HFF-Myc (cell line): ENCODE measurements at places on chromosomes 11 and 22.

- no peak for DNase-seq
These were observed 3.7 kb upstream of the APLNR start for GRCh38 chr11:57240757-57241156.

DNA sequence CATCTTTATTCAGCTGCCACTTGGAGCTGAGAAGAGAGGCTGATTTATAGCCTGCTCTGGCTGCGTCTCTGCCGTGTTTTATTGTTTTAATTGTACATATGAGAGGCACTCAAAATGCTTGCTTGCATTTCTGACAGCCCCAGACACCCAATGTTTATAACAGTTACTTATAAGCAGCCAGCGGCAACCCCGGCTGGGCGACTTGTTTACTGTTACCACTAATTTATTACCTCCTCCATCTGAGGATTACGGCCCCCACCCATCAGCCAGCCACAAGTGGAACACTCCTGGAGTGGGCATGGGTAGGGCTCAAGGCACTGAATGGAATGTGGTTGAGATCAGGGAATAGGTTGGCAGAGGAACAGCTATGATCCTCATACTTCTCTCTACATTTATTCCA lies 61.2 kb downstream of the CLPB start:
- no peak for DNase-seq

- DNase-seq = no peak
These were observed 550 bp upstream of the SLC43A1 start for GRCh38 chr11:57516061-57516443.

DNA sequence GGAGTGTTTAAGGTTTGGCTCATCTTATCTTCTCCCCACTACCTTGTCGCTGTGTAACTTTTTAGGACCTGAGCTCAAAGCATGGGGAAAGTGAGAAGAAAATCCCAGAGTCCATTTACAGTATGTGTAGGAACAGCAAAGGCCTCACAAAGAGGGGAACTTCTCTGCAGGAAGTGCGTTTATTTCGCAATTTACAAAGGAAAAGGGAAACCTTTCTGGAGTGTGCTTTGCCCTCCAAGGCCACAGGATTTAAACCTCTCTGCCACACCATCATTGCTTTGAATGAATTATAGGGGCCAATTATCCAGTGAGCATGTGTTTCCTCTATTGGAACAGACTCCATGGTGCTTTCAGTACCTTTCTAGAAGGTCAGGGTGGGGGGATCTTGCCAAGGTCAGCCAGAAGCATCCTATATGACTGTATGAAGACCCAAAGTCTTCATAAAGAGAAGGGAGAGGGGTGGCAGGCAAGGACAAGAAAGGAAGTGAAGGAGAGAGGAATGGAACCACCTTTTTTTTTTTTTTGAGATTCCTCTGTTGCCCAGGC lies 68.1 kb upstream of the LMO2 start:
- DNase-seq = no peak

GRCh38 chr22:36182857-36183256 lies 18.8 kb downstream of the APOL4 start:
- no peak for DNase-seq

DNA sequence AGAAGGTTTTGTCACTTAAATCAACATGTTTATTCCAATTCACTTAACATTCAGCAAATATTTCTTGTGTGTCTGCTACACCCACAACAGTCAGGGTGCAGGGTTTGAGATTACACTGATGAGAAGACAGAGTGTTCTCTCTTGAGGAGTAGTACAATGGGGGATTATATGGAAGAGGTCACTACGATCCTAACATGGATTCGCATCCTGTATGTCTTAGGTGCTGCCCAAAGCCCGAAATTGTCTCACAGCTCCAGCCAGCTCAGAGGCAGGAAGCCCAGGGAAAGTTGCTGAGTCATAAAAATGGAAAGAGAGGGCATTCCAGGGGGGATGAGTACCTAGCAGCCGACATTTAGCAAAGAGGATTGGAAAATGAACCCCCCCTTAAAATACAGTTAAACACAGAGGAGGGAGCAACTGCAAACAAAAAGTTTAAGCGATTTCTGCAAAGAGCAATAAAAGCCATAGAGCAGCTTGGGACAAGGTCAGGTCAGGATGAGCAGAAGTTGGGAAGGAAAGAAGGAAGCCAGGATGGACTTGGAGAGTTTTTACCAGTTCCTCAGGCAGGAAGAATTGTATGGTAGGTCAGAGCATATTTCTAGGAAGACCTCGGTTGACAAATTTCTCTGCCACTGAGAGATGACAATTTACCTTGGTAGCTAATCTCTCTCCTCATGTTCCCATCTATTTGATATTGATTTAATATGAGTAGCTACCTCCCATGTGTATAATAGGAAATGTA lies 49.5 kb downstream of the IGLL5 start:
- DNase-seq = no peak

- DNase-seq = no peak
These were observed 100.2 kb downstream of the GGTLC2 start for GRCh38 chr22:22744412-22745224.

GRCh38 chr11:86938900-86939880 lies 16.0 kb downstream of the FZD4 start:
- no peak for DNase-seq

- DNase-seq = no peak
These were observed 233.5 kb downstream of the MIAT start for GRCh38 chr22:26890870-26891269.

- no peak for DNase-seq
These were observed 122.2 kb upstream of the RCN1 start for GRCh38 chr11:31968461-31969358.

GRCh38 chr11:68999093-68999747 lies 13.8 kb downstream of the MRGPRF start:
- no peak for DNase-seq

DNA sequence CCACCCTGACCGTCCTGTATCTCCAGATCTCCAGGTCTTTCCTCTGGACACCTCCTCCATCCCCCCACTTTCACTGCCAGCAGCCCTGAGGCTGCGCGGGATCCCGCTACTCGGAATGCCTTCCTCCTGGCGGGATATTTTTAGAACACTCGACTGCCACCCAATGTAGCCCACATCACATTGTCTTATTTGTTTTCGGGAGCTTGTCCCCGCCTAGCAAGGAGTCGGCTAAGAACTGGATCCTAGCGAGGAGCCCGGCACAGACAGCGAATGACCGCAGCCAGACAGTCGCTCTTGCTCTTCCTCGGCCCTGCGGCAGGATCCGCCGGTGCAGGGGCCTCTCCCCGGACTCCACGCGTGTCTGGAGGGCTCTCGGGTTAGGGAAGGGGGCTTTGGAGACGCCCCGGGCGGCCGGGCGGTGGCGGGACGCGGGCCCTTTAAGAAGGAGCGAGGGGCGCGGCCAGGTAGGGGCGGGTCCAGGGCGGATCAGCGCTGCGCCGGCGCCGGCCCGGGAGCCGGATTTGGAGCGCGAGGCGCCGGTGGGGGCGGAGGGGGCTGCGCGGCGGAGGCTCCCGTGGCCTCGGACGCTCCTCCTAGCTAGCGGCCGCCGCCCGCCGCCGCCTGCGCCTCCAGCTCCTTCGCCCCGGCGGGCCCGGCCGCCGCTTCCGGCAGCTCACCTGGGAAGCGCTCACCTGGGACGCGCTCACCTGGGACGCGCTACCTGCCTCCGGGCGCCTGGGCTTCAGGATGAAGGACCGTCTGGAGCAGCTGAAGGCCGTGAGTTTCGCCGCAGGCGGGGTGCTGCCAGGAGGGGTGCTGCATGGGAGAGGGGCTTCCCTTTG lies at the start of gene STX3:
STX3 (plus strand) TSS at position 518 of the 842 bp plus-strand sequence; CDS start at position 748, 230 bp downstream.
- no peak for DNase-seq

DNA sequence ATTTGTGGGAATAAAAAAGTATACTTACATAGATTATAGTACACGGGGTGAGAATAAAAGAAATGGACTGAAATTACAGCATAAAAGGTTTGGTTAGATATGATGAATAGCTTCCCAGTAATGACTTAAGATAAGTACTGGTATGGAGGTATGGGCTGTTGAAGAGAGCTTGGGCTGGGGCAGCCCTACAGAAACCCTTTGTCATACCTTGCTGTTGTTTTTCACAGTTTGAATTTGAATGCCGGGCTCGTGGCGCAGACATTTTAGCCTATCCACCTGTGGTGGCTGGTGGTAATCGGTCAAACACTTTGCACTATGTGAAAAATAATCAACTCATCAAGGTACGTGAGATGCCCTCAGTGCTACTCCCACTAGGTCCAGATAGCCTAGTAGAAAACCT lies 42.3 kb upstream of the RBX1 start:
- DNase-seq = no peak

DNA sequence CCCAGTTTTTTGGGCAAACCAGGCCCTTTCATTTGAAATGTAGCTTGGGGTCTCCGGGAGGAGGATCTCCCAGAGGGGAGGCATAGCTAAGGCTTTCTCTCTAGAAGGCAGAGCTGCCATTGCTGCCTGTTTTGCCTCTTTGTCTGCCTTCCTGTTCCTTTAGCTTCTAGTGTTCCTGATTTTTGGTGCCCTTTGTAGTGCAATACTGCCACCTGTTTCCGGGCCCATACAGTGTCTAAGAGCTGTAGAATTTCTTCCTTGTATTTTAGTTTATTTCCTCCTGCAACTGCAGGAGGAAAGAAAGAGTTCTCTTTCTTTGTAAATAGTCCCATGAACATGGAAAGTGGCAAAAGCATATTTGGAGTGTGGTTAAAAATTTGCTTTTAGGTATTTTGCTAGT lies 19.3 kb upstream of the GLYATL1 start:
- no peak for DNase-seq

DNA sequence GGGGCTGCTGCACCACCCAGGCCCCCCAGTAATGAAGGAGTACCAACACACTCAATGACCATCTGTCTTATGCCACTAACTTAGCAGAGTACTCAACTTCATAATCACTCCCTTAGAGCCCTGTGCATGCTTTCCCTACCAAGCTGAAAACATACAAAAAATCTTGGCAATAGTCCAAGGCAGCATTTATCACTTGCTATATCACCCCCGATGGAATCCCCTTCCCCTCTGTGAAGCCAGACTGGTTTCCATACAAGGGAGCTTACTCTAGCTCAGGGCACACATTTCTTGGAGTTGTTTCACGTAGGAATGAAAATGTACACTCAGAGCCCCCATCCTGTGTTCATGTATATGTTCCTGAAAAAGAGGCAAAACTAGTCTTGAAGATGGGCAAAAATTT lies 301.3 kb upstream of the TENM4 start:
- no peak for DNase-seq

DNA sequence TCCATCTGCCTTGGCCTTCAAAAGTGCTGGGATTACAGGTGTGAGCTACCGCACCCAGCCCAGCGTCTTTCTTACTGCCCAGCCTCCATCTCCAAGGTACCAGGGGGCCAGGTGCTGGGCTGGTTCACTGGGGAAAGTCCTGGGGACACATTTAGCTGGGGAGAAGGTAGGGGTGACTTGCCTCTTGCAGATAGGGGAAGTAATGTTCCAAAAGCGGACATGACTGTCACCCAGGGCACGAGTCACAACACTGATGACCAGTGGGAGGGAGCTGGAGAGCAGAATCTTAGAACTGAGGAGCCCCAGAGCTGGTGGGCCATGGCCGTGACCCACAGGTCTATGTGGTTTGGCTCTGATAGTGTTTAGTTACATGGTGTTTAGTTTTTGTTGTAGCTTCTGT lies 2.4 kb upstream of the SLC15A3 start:
- no peak for DNase-seq

DNA sequence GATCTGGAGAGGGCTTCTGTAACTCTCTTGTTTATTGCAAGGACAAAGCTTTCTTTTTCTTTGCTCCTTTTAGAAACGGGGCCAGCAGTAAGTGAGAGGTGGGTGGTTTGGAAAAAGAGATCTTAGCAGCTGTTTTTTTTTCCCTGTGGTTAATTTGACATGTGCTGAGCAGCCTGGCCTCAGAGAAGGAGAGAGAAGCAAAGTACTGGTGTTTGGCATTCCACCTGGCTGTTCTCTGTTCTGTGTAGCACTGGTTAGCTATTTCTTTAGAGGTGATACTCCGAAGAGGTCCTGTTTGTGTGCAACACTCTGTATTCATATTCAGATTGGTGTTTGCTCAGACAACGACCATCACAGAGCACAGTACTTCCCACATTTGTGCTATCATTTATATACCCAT lies 80.8 kb upstream of the SORL1-AS1 start:
- no peak for DNase-seq

GRCh38 chr22:30305519-30305905 lies 16.2 kb upstream of the CASTOR1 start:
- DNase-seq = no peak

DNA sequence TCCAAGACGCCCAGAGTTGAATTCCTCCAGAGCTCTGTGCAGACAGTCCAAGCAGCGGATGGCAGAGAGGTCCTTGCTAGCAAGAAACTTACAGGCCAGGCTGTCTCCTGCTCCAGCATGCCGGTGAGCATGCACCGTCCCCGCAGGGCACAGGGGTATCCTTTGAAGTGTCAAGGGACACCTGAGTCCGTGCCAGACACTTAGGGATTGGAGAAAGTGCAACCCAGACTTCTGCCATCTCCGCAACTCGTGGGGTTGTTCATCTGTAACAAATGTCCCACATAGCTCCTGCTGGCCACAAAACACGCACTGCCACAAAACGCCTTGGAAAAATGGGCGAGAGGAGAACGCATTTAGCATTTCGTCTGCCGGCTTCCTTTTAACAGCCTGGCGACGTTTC lies 13.3 kb downstream of the TSPO start:
- no peak for DNase-seq

- DNase-seq = no peak
These were observed 26.0 kb downstream of the TSPAN18 start for GRCh38 chr11:44752713-44753112.

DNA sequence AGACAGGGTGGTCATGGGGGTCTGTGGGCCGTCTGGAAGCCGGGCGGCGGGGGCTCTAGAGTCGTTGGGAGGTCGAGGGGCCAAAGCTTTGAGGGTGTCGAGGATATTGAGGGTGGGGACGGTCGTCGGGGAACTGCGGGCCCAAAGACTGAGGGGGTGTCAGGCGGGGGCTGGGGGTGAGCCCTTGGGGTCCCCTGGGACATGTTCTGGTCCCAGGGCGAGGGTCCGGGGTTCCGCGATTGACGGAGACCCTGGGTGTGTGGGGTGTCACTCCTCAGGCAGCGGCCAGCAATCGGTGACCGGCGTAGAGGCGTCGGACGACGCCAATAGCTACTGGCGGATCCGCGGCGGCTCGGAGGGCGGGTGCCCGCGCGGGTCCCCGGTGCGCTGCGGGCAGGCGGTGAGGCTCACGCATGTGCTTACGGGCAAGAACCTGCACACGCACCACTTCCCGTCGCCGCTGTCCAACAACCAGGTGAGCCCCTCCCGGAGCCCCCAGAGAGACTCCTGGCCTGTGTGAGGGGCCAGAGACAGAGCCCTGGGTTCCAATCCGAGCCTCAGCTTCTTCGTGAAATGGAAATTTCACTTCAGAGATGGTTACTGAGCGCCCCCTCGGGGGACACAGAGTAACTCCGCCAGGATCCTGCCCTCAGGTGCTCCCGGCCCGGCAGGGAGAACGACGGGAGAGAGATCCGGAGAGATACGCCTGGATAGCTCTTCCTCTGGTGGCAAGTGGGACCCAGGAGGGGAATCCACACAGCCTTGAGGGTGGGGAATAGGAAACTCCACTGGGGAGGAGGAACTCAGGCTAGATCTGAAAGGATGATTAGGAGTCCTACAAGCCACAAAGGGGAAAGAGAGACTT lies 714 bp downstream of the SDF2L1 start:
- no peak for DNase-seq

- no peak for DNase-seq
These were observed 3.9 kb upstream of the E2F8 start for GRCh38 chr11:19244621-19245020.

GRCh38 chr22:26172389-26172990 lies 3.2 kb downstream of the SEZ6L start:
- no peak for DNase-seq

- no peak for DNase-seq
These were observed 86.3 kb upstream of the PHOX2A start for GRCh38 chr11:72330131-72330727.

- no peak for DNase-seq
These were observed 3.5 kb upstream of the RAB1B start for GRCh38 chr11:66264914-66265313.
